ENCODE measurements at places on chromosomes 7 and 10.

GRCh38 chr7:39567294-39567693 is 1.1 kb downstream of the YAE1 start:
- DNase-seq = no peak

DNA sequence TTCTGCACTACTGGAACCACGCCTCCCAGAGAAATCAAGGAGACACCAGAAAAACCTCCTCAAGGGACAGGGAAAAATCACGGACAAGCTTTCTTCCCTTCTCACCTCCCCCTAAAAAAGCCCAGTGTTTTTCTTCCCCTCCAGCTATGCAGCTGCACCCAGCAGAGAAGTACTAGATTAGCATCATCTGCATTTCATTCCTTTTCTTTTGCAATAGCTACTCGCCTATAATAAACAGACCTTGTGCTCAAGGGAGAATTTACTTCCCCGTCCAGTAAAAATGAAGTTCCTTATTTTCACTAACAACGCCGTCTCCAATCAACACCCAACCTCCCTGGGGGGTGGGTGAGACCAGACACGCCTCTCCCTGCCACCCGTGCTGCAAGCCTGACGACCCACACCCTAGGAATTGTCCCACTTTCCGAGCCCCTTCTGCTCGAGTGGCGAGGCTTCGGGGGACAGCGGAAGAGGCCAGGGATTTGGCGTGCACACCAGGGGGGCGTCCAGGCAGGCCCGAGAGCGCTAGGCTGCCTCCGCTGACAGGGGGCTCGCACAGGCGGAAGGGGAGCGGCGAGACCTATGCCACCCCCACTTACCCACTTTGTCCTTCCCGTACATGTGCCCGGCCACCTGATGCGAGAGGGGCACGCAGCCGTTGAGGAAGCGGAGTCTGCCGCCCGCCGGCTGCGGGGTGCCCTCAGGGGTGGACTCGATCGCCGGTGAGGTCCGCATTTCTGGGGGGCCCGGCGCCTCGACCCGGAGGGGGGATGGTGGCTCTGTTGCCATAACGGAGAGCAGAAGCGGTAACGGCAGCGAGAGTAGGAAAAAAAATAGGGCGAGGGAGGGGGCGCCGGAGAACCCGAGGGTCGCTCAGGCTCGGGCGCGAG is 625 bp downstream of the IPMK start:
- peak; percentile 57 for DNase-seq

- DNase-seq = peak; percentile 86
Measured at GRCh38 chr7:47571331-47572093, 10.4 kb downstream of the TNS3 start.

DNA sequence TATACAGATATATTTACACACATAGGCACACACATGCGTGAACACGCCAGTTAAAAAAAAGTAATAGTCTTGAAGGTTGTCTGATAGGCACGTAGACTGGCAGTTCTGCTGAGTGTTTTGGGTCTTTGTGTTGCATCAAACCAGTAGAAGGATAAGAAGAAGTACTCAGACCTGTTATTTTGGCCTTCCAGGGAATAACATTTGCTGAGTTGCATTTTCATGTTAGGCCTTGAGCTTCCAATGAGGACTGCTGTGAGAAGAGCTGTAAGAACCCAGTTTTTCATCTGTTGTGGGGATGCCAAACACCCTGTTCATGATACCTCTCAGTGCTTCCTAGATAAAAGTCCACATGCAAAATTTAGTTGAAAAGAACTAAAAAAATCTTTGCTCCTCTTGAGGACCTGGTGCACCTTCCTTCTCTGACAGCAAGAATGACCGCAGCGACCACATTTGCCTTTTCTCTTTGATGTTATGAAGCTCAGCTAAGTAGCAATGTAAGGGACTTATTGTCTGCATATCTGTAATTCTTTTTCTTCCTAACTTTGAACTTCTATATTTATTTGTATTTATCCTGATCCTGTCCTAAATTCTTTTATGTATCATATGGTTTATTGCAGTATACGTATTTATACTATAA is 27.2 kb downstream of the HIPK2 start:
- DNase-seq = no peak

DNA sequence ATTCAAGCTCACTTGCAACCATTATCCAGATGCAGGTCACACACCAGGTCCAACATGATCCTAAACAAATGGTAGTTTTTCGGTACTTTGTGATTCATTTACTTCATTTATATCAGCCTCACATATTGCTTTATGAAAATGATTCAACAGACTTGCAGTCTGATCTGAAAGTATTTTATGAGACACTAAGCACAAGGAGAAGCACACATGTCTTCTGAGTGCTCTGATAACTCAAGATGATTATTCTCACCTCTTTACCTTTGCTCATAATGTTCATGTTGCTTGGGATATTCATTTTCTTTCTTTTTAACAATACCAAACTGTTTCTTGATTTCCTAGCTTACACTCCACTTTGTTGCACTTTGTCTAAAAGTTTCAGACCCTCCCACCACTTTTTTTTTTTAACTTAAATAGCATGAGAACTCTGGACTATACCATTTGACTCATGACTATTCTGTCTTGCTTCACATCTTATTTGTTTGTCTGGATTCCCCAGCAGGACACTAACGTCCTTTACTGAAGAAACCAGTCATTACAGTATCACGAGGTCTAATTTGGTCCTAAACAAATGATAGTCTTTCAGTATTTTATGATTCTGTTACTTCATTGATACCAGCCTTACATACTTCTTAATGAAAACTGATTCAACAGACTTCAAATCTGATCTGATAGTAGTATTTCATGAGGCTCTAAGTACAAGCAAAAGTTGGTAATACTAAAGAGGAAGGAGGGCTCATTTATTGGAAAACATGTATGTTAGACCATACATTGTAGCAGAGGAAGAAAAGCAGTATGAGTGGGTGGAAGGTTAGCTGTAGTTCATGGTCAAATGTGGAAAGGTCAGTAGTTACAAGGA is 171.8 kb upstream of the AHR start:
- DNase-seq = no peak

DNA sequence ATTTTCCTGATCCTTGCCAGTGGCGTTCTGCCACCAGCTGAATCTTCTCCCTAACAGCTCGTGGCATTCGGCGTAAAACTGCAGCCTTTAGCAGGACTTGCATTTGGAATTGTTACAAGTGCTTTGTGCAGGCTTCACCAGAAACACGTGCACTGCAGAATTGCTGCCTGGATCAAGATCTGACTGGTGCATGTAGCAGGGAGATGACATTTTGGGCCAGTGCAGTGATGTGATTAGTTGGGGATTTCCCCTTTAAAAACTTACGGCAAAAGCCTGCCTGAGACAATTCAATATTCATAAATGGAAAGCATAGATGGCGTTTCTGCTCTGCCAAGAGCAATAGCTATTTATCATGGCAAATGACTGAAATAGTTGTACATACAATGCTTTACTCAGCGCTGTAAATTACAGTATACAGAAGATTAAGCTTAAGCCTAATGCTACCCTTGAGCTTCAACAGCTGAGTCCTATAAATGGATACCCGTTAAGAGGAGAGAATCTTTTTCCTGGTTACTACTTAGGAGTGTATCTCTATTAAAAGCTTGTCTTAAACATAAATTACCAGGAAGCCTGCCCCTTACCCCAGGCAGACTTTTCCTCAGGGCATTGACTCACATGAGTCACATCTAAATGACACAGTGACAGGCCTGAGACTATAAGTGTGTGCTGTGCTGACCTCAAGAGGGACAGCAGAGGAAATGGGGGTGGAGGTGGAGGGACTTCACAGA is 106.3 kb downstream of the ATXN7L1 start:
- DNase-seq = no peak

- DNase-seq = no peak
Measured at GRCh38 chr10:112546474-112546873, 99.5 kb downstream of the VTI1A start.

DNA sequence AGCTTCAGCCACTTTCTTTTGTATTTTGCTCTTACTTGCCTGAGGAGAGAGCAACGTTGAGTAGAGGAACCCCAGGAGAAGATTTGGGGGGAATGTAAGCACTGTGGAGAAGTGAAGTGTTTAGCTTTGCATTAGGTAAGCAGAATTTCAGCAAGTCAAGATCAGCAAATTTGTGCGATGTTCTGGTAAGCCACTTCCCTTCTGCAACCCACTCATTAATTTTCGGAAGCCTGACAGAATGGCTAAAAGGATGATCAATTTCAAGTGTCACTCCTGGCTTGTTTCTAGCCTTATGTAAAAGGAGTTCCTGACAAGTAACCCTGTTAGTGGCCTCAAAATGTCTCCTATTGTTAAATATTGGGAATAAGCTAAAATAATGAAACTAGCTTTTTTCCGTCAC is 48.5 kb upstream of the NXPH1 start:
- no peak for DNase-seq

GRCh38 chr10:28478646-28479045 is 54.3 kb upstream of the WAC start:
- DNase-seq = no peak

DNA sequence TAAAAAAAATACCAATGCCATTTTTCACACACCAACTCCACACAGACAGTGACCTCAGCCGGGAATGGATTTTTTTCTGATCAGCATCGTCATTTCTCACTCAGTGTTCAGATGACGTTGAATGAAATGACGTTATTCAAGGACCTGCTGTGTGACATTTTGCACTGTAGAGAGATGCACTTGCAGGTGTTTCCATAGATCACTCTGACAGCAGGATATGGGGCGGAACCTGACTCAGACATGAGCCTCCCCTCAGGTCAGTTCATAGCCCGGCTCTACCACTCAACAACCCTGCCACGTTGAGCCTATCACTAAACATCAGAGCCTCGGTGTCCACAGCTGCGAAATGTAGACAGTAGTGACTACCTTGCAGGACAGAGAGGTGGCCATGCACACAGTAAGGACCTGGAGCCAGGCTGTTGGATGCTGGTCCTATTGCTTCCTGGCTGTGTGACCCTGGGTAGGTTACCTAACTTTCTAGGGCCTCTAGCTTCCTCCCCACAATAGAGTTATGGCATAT is 41.4 kb upstream of the ANTXRL start:
- DNase-seq = no peak

GRCh38 chr10:121975295-121976086 is 474 bp upstream of the NSMCE4A start:
- no peak for DNase-seq

GRCh38 chr10:108421266-108421665 is 1256.8 kb upstream of the SORCS1 start:
- DNase-seq = no peak
